Myometrial cell (primary cell): ENCODE measurements at places on chromosomes 5 and 9. TPM values are rescaled to one million over a fixed set of nuclear protein-coding genes. Genes with fewer than 3 reads are reported as not detected.

CLIC3 gene
- total RNA-seq, result 21.6 and 29.6 TPM in 2 replicates

PDE6A gene
- not detected in 2 replicates for total RNA-seq

PRXL2C gene
- total RNA-seq, result 12.4 and 13.1 TPM in 2 replicates

MUSK gene
- 0.18 TPM in 1 of 2 replicates, not detected in the other for total RNA-seq

RIMOC1 gene
- total RNA-seq, result 12.1 and 14.9 TPM in 2 replicates

OR1J2 gene
- not detected in 2 replicates for total RNA-seq

IFNE gene
- not detected in 2 replicates for total RNA-seq

ALDH1A1 gene
- total RNA-seq, result 679 and 736 TPM in 2 replicates

OR1Q1 gene
- not detected in 2 replicates for total RNA-seq

F2R gene
- 25.1 and 33.1 TPM in 2 replicates for total RNA-seq
